ENCODE measurements at places on chromosomes 13 and 19.

DNA sequence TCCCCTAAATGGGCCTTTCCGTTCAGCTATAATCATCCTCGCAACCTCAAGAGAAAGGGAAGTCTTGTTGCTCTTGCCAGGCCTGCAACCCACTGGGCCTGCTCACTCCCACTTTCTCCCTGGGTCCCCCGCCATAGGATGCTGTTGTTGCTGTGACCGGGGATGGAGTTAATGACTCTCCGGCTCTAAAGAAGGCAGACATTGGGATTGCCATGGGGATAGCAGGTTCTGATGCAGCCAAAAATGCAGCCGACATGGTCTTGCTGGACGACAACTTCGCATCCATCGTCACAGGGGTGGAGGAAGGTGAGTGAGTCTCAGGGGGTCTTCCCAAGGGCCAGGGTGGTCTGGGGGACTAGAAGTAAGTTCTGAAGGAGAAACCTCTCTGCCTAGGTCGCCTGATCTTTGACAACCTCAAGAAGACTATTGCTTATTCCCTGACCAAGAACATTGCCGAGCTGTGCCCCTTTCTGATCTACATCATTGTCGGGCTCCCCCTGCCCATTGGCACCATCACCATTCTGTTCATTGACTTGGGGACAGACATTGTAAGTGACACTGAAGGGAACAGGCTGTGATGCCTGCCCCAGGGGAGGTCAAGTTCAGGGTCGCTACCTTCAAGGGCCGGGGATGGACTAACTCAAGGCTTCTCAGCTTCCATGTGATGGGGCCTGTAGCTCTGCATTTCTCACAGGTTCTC lies 26.8 kb downstream of the ATP12A start:
- DNase-seq: no peak

GRCh38 chr19:3405261-3405653 lies 38.9 kb downstream of the NFIC start:
- DNase-seq: no peak

- no peak for DNase-seq
These were observed 341.5 kb downstream of the MTUS2 start for GRCh38 chr13:29161676-29162075.

GRCh38 chr13:23656637-23657371 lies 86.6 kb downstream of the TNFRSF19 start:
- no peak for DNase-seq

- DNase-seq: no peak
These were observed 50.3 kb downstream of the ZNF44 start for GRCh38 chr19:12244370-12244769.

DNA sequence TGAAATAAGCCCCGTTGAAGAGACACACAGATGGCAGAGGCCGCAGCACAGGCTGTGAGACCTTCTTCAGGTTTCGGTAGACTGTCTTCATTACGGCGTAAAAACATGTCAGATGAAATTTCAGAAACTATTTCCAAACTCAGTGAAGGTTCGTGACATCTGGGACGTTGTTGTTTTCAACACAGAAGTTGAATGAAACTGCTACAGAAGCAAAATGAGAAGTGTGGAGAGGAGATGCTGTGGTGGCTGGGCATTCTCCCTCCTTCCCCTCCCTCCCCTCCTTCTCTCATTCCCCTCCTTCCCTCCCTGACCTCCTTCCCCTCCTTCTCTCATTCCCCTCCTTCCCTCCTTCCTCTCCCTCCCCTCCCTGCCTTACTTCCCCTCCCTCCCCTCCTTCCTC lies 113.6 kb downstream of the ATP11A start:
- no peak for DNase-seq

- no peak for DNase-seq
These were observed 141.0 kb upstream of the TMTC4 start for GRCh38 chr13:100815476-100816046.

DNA sequence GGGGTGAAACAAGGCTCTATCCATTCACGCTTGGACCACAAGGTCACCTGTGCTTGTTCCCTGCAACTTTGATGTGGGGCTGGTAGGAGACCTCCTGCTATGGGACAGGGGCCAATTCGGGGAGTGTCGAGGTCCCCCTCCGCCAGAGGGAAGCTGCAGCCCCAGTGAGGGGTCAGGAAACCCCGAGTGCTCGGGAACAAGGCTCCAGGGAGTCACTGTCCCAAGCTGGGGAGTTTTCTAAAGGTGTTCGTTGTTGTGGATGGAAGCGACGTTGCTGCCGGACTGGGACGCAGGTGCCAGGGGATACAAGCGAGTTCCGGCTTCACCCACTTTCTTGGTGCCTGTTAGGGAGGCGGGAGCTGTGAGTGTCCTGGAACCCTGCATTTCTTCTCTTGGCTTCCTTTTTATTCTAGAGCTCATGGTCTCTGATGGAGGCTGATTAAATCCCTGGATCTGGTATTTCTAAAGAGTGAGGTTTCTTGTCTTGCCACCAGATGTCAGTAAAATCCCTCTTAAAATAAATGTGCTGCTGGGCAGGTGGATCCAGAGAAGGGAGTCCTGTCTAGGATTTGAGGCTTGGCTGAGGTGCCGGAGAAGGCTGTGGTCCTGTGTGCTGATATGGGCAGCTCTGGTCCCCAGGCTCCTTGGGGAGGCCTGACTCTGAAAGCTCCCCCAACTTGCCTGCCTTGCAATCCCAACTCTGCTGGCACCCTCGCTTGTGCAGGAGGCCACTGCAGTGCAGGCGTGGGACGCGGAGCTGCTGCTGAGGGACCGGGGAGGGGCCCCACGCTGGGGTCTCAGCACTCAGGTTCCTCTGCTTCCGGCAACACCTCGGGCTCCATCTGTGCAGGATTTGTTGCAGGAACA lies 153.9 kb downstream of the TEX29 start:
- no peak for DNase-seq

GRCh38 chr19:31144075-31144870 lies 205.0 kb downstream of the TSHZ3 start:
- DNase-seq: no peak

- DNase-seq: no peak
These were observed 51.7 kb downstream of the EDNRB start for GRCh38 chr13:77866971-77867370.

DNA sequence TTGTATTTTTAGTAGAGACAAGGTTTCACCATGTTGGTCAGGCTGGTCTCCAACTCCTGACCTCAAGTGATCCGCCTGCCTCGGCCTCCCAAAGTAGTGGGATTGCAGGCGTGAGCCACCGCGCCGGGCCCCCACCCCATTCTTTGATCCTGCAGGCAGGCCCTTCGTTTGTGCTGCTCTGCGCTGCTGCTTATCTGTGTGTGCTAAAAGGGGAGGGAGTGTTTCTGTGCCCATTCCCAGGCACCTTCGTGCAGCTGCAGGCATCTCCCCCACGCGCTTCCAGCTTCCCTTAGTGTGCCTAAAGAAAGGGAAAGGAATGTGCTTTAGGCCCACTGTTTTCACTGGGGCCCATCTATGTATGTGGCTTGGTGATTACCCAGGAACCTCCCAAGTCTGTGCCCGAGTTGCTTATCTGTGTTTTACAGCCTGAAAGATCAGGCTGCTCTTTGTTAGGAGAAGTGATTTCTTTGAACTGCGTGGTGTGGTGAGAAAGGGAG lies 27.2 kb downstream of the EPN1 start:
- DNase-seq: no peak

DNA sequence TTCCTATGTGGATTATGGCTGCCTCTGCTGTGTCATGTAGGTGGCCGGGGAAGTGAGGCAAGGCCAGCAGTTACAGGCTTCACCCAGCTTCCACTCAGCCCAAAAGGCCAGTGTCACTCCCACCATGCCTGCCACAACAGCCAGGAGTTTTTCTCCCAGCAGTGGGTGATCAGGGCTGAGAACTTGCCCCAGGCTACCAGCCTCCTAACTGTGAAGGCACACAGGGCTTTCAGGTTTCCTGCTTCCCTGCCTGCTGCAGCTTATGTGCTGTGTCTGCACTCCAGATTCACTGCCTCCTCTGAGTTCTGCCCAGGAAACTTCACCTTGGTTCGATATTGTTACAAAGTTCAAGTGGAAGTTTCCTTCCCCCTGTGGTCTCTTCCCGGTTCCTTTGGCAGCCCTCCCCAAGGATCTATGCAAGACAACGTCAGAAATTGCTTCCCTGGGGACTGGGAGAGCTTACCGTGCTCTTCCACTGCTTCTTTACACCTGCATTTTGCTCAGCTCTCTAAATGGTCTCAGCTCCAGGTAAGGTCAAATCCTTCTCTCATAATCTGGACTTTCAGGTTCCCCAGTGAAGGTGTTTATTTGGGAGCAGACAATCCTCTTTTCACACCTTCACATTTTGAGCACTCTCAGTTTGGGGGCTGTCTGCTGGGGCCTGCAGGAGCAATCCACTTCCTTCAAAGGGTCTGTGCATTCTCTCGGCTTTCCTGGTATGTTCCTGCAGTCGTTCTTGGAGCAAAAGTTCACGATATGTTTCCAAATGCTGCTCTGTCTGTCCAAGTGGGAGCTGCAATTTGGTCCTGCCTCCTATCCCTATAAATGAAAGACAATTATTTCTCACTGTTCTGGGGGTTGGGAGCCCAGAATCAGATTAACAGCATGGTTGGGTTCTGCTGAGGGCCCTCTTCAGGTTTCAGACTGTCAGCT lies 1730.1 kb upstream of the PRR20A start:
- no peak for DNase-seq

DNA sequence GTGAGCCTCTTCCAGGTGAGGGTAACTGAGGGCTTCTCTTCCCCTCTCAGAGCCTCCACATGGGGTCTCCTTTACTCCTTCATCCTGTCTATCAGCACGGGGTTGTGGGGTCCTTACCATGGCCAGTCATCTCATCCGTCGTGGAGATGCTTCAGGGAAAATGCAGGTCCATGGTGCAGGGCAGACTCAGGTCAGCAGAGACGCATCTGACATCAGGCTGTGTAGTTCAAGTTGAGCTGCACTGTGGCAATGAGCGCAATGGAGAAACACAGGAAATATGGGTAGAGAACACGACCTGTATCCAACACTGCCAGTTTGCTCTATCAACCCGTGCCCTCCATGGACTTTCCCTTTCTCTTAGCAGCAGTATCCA lies 13.9 kb downstream of the LILRA5 start:
- no peak for DNase-seq

DNA sequence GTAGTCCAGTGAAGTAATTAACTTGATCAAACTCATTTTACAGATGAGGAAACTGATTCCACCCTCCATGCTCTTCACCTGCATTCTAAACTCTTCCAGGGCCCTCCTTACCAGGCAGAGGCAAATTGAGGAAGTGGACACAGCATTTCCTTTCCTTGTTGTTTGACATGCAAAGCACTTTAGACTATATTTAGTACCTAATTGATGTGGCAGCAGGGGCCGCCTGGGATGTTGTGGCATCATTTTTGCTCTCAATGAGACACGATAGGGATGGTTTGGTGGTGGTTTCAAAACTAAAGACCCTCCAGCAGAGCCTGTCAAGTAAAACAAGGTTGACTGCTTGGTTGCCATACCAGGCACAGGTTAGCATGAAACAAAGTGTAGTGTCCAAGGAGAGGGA lies 7.9 kb downstream of the SIPA1L3 start:
- DNase-seq: no peak

DNA sequence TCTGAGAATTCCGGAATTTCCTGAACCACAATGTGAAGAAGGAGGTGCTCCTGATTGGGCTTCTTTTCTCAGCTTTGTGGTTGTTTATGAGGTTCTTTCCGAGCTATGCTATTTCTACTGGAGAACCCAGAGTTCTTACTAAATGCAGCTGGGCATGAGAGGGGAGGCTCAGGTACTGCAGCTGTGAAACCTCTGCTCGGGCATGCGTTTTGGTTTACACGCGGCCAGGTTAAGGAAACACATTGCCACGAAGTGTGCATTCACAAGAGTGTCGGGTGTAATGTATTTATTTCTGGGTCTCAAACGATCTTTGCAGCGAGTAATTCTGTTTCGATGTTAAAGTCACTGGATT lies 661 bp upstream of the MIR17HG start:
- DNase-seq: no peak

- DNase-seq: no peak
These were observed 15.7 kb upstream of the TIMM44 start for GRCh38 chr19:7959211-7959610.

DNA sequence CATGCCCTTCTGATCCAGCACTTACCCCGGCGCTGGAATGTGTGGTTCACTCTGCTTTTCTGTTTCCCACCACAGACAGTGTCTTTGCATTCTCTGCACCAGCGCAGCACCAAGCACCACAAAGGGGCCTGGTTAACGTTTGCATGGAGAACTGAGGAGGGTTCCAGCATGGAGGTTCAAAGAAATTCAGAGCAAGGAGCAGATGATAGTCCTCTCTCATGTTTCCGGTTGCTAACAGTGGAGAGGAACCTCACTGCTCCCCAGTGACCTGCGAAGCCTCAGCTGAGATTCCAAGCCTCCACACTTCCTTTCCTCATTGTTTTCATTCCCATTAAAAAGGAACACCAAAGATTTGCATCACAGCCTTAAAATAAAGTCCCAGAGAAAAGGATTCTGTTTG lies 99.7 kb downstream of the STARD13 start:
- no peak for DNase-seq

- DNase-seq: no peak
These were observed 128.0 kb downstream of the DCT start for GRCh38 chr13:94351292-94351990.

GRCh38 chr13:91318886-91319285 lies 28.6 kb upstream of the MIR17HG start:
- no peak for DNase-seq

GRCh38 chr13:90760639-90761038 lies 586.8 kb upstream of the MIR17HG start:
- DNase-seq: no peak

GRCh38 chr13:43134868-43135267 lies 111.5 kb downstream of the DNAJC15 start:
- DNase-seq: no peak

DNA sequence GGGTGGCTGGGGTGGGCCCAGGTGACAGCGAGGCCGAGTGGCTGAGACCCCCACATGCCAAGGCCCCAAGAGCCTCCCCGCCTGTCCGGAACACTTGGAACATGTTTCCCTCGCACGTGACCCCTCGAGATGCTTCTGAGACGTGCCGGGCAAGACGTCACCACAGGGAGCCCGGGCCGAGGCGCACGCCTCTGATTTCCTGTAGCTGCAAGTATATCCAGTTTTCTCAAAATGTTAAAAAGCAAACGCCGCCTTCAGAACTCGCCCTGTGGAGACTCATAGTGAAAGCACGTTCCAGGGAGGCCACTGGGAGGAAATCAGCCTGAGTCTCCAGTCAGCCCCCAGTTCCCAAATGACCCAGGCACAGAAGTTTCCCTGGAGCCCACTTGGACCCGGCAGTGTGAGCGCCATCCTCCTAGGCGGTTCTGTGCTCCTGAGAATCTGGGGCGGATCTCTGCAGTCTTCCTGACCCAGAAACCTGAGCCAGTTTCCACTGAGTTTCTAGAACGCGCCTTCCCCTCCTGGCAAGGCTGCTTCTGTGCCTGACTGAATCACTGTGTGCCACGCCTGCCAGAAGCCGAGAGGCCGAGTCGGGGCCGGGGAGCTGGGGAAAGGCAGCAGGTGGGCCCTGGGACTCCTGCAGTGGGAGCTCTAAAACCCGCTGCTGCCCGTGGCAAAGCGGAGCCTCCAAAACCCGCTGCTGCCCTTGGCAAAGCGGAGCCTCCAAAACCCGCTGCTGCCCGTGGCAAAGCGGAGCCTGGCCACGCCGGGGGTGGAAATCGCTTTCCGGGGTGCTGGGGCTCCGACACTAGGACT lies 179.3 kb downstream of the KDM4B start:
- peak; percentile 39 for DNase-seq
